ENCODE measurements at places on chromosomes 11 and 22.

GRCh38 chr11:66039765-66040164 is 9.2 kb downstream of the GAL3ST3 start:
- DNase-seq: no peak

- no peak for DNase-seq
Measured at GRCh38 chr11:90700789-90701439, 478.1 kb upstream of the CHORDC1 start.

- no peak for DNase-seq
Measured at GRCh38 chr11:131823772-131824171, 453.4 kb downstream of the NTM start.

- no peak for DNase-seq
Measured at GRCh38 chr22:36249160-36249559, 3.8 kb upstream of the APOL1 start.

DNA sequence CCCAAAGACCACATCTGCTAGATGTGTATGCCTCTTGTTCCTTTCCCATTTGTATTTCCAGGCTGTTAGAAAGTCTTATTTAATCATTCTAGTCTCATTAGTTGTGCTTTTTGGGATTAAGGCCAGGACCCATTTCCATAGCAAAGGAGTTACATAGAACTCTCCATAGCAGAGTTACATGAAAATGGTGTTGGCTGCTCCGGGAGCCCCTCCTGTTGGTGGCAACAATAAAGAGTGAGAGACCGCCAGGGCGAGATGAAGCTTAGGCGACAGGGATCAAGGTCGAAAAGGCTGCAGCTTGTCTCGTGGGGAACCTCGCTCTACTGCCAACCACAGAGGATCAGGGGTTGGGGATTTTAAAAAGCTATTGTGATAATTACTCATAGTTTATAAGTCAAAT is 58.3 kb downstream of the GRIK4 start:
- no peak for DNase-seq

GRCh38 chr11:28366549-28367346 is 258.6 kb downstream of the METTL15 start:
- no peak for DNase-seq

DNA sequence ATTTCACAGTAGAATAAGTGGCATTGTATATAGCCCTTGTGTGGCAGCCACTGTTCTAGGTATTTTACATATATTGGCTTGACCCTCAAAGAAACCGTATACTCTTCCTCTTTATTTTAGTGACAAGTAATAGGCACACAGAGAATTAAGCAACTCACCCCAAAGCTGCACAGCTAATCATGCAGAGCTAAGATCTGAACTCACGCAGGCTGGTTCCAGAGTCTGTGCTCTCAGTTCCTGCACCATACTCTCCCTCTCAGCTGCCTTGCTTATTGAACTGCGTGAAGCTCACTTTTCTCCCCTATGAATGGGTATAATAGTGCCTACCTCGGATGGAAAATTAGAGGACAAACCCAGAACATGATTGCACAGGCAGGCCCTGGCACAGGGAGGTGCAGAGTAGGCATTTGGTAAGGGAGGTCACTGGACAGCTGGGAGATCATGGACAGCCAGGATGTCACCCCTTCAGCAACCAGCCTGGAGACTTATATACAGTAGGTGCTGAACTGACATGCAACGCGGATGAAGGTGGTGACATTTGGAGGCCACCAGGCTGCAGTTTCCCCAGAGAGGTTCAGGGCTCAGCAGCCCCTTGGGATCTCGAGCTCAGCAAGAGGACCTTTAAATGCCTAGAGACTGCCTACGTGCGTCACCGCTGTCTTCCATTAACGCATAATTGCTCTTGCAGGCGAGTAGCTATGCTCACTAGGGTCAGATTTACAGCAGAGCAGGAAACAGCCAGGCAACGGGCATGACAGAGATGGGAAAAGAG is 78.4 kb upstream of the TP53I11 start:
- peak; percentile 42 for DNase-seq

- DNase-seq: peak; percentile 25
Measured at GRCh38 chr22:38873469-38874411, 1.7 kb upstream of the CBX6 start.
